NB4 (cell line): ENCODE measurements at places on chromosomes 4 and X.

GRCh38 chr4:62601737-62602136 lies 1401.6 kb downstream of the ADGRL3 start:
- no peak for DNase-seq

GRCh38 chr4:158993891-158994290 lies 109.0 kb upstream of the RAPGEF2 start:
- DNase-seq = no peak

DNA sequence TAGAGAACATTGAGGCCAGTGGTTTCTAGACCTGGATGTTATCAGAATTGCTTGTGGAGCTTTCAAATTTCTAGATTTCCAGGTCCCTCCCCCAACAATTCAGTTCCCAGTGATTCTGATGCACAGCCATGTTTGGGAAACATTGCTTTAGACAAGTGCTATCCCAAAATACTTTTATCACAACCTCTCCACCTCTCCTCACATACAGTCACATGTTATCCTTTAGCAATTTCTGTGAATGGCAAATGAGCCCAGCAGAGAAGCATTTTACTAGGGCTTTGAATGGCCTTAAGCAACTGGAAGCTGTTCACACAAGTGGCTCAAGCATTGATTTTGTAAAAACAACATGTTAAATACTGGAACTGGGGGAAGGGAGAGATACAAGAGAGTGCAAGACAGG lies 29.7 kb downstream of the DCX start:
- DNase-seq = no peak

- DNase-seq = no peak
Measured at GRCh38 chr4:14908635-14909034, 93.6 kb upstream of the CPEB2 start.

GRCh38 chr4:155789391-155789790 lies 30.6 kb downstream of the GUCY1B1 start:
- no peak for DNase-seq

GRCh38 chr4:187094144-187094543 lies 370.5 kb upstream of the FAT1 start:
- no peak for DNase-seq

DNA sequence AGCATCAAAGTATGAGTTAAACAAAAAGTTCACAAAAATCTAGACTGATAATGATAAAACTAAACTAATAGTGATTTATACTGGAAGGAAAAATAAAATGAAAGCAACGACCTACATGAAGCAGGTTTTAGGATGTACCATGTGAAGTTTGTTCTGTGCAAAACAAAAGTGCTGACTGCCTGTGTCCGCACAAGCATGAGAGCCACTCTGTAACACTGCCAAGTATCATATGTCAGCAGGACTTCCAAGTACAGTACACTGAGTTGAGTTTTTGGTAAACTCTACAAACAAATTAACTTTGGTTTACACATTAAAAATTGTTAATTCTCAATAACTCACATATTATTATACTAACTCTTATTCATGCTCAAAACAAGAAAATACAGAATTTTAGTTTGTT lies 459.0 kb downstream of the PDGFC start:
- no peak for DNase-seq

DNA sequence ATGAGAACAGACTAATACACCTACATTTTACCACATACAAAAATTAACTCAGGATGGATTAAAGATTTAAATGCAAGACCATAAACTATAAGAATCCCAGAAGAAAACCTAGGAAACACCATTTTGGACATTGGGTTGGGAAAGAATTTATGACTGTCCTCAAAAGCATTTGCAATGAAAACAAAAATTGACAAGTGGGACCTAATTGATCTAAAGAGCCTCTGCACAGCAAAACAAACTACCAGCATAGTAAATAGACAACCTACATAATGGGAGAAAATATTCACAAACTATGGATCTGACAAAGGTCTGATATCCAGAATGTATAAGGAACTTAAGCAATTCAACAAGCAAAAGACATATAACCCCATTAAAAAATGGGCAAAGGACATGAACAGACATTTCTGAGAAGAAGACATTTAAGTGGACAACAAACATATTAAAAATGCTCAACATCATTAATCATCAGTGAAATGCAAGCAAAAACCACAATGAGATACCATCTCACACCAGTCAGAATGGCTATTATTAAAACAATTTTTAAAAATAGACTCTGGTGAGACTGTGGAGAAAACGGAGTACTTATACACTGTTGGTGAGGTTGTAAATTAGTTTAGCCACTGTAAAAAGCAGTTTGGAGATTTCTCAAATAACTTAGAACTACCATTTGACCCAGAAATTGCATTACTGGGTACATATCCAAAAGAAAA lies 221.7 kb upstream of the DIPK2B start:
- no peak for DNase-seq

DNA sequence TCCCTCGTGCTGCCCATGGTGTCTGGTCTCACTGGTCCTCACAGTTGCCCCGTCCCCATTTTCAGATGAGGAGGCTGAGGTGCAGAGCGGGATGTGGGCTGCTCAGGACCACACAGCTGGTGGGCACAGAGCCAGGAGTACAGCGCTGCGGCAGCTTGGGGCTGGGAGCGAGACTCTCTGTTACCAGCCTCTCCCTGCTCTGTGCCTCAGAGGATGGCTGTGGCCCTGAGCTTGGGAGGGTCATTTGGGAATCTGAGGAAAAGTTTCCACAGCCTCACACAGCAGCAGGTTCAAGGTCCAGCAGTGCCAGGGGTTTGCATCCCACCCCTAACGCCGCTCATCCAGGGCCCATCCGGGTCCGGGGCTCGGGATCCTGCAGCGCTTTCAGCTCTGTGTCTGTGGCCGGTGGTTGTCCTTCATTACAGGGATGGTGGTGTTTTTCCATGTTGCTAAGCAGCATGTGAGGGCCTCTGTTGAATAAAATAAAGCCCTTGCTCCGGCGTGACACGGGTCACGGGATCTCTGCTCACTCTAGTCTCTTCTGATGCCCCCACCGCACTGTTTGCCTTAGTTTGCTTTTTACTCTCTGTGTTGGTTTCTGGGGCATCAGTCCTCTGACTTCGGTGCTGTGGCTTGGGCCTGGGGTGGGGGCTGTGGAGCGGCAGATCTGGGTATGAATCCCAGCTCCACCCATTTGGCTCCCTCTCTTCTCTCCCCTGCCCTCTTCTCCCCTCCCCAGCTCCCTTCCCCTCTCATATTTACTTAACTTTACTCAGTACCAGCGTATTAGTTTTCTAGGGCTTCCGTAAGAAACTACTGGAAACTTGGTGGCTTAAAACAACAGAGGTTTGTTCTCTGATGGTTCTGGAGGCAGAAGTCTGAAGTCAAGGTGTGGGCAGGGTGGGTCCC lies 6.5 kb downstream of the WFS1 start:
- DNase-seq = no peak

- DNase-seq = no peak
Measured at GRCh38 chr4:11155208-11155867, 273.4 kb downstream of the HS3ST1 start.

DNA sequence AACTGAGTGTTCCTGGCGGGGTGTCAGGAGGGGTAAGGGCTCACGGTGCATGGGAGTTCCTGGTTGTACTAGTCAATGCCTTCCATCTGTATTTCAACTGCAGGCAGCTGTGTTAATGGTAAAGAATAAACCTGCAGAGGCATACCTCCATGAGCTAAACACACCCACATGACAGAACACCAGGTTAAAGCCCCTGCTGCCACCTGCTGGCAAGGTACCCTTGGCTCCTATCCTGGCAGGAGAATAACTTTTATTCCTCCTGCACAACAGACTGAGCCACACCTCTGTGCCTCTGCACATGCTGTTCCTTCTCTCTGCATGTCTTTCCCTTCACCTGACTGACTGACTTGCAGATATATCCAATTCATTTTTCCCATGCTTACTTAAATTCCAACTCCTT lies 11.1 kb downstream of the ITIH6 start:
- DNase-seq = peak; percentile 14

GRCh38 chrX:35890699-35891098 lies 28.8 kb upstream of the CFAP47 start:
- peak; percentile 64 for DNase-seq

DNA sequence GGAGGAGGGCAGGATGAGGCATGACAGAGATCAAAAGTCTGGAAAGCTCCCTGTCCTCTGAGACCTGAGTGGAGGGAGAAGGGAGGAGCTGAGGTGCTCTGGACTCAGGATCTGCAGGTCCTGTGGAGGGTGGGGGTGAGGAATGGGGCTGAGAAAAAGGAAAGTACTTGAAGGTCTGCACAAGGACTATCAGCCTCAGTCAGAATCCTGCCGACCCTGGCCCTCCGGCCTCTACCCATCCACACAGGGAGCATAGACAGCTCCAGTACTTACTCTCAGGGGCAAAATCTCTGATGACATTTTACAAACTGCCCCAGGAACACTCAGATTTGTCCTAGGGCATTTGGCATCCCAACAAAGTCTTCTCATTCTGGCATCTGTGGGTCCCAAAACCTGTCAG lies 991 bp upstream of the ITIH6 start:
- no peak for DNase-seq

DNA sequence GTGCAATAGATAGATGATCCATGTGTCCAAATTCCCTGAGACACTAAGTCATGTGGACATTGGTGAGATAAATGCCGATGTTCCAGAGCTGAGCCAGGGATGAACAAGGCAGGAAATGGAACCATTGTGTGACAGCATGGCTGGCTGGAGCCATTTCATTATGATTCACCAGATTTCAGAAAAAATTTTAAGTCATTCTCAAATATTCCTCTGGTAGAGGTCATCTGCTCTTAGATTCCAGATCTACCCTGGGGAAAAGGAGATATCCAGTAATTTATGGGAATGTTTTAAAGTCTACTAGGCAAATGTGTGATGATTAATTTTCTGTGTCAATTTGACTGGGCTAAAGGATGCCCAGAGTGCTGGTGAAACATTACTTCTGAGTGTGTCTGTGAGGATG lies 287.3 kb downstream of the STK32B start:
- DNase-seq = no peak

DNA sequence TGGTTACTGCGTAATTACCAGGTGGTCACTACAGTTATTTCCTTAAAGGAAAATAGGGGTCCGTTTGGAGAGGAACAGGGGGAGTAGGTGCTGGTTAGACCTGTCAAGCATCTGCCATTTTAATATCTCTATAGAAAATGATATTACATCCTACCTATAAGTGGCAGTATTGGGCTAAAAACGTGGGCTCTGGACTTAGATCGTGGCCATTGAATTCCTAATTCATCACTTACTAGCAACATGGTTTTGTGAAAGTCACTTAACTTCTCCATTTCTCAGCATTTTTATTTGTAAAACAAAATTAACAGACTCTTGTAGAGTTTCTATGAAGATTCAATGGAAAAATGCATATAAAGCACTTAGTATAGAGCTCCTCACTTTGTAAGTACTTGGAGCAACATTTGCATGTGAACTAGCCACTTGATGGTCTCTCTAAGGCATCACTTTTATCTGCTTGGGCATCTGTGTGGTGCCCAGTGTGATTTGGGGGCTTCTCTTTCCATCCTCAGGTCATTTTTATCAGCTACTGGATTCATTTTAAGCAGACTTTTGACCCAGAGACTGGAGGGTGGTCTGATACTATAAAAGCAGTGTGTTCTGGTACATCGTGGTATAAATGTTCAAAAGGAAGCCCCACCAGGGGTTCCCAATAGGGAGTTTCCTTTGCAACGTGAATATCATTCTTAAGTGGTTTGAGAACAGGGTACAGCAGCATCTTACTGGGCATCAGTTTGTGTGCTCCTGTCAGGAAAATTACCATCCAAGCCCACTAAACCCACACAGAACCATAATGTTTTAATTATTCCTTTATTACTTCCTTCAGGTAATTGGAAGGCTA lies 42.7 kb upstream of the RASSF6 start:
- DNase-seq = peak; percentile 77

GRCh38 chr4:16119981-16120380 lies 36.2 kb upstream of the PROM1 start:
- no peak for DNase-seq

DNA sequence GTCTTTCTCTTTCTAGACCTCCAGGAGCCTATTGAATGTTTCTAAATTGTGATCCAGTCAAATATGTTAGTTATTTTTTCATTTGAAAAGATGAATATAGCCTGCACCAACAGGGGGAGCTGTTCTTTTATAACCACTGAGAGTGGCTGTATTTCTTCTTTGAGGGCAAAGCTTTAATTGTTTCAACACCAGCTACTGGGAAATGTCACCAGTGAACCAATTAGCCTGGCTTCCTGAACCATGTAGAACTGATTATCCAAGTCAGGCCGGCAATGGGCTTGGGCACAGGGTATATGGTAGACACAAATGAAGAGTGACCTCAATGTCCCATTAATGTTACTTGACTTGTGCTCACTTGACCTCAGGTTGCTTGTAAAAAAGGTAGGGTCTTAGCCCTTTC lies 4.8 kb upstream of the DAPP1 start:
- DNase-seq = peak; percentile 75

GRCh38 chrX:7147413-7147977 lies at the start of gene STS:
Gene STS, plus strand, starts transcription at chrX:7147712. Its CDS starts 105,488 bp downstream, at chrX:7253200.
- peak; percentile 58 for DNase-seq

DNA sequence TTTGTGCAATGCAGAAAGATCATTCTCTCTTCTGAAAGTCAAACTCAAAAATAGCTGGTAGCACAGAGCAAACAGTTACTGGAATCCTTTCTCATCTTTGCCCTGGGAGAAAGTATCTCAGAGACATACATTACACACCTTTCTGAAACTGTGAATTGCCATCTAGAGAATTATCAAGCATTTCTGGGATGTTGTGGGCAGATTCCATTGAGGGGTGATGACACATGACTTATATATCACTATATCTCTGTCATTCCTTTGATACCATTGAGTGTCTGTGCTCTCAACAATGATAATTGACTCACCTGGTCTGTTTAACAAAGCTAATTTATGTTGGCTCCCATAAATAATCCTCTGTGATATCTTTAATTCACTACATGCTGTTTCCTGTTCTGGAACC lies 13.0 kb downstream of the SLIT2 start:
- no peak for DNase-seq

- no peak for DNase-seq
Measured at GRCh38 chr4:184439856-184440594, 34.3 kb downstream of the IRF2 start.

DNA sequence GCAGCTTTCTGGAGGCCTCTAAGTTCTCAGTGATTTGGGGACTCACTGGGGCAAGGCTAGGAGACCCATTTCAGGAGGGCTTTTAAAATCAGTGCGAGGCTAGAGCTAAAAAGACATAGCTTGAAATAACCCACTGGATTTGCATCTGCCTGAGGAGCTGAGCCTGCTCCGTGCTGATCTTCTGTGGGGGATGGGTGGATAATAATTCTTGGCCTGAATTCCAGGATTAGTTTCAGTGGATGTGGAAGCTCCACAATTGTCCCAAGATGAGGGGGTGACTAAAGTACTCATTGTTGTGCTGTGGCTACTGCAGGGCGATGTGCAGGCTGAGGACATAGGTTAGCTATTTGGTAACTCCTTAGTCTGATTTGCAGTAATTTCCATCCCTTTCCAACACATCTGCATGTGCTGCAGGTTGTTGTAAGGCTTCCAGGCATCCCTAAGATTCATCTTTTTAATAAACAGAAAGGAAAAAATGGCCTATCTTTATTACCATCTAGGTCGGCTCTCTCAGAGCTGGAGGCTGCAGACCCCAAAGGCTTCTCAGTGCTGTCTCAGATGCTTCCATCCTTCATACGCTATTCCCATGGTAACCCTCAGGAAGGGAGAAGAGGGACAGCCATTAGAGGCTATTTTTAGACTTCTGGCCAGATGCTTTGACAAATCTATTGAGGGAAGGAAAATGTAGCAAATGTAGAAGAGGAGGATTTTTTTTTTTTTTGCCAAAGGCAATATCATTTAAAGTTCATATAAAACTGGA lies 63.4 kb downstream of the GRXCR1 start:
- no peak for DNase-seq

GRCh38 chr4:166989886-166990285 lies 244.4 kb downstream of the SPOCK3 start:
- no peak for DNase-seq
